LHCN-M2 (cell line): ENCODE measurements at places on chromosomes 7 and 10. TPM values are rescaled to one million over a fixed set of nuclear protein-coding genes. Genes with fewer than 3 reads are reported as not detected.

DNA sequence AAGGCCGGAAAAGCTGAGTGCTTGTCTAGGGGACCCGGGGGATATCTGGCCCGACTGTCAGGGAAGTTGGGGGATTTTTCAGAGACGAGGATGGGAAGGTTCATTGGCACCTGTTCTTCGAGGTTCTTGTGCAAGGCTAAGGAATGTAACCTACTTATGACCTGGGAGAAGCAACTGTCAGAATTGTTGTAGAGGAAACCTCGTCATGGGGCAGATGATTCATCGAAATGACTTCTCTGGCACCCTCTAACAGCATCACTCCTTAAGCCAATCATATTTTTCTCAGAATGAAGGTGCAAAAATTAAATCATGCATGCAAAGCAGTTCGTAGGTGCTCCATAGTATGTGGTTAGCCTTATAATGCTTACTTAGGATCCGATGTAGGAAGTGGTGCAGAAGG lies 58.6 kb downstream of the PLXDC2 start:
- peak; percentile 57 for DNase-seq

DNA sequence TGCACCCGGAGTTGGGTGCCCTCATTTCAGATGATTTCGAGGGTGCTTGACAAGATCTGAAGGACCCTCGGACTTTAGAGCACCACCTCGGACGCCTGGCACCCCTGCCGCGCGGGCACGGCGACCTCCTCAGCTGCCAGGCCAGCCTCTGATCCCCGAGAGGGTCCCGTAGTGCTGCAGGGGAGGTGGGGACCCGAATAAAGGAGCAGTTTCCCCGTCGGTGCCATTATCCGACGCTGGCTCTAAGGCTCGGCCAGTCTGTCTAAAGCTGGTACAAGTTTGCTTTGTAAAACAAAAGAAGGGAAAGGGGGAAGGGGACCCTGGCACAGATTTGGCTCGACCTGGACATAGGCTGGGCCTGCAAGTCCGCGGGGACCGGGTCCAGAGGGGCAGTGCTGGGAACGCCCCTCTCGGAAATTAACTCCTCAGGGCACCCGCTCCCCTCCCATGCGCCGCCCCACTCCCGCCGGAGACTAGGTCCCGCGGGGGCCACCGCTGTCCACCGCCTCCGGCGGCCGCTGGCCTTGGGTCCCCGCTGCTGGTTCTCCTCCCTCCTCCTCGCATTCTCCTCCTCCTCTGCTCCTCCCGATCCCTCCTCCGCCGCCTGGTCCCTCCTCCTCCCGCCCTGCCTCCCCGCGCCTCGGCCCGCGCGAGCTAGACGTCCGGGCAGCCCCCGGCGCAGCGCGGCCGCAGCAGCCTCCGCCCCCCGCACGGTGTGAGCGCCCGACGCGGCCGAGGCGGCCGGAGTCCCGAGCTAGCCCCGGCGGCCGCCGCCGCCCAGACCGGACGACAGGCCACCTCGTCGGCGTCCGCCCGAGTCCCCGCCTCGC lies at the start of gene EGFR:
Gene EGFR, plus strand, starts transcription at position 657 of the 830 bp plus-strand sequence. CDS start 261 bp downstream, outside the sequence.
- DNase-seq, result peak; percentile 84

- no peak for DNase-seq
Measured at GRCh38 chr7:131849472-131849871, 293.0 kb upstream of the PODXL start.

DNA sequence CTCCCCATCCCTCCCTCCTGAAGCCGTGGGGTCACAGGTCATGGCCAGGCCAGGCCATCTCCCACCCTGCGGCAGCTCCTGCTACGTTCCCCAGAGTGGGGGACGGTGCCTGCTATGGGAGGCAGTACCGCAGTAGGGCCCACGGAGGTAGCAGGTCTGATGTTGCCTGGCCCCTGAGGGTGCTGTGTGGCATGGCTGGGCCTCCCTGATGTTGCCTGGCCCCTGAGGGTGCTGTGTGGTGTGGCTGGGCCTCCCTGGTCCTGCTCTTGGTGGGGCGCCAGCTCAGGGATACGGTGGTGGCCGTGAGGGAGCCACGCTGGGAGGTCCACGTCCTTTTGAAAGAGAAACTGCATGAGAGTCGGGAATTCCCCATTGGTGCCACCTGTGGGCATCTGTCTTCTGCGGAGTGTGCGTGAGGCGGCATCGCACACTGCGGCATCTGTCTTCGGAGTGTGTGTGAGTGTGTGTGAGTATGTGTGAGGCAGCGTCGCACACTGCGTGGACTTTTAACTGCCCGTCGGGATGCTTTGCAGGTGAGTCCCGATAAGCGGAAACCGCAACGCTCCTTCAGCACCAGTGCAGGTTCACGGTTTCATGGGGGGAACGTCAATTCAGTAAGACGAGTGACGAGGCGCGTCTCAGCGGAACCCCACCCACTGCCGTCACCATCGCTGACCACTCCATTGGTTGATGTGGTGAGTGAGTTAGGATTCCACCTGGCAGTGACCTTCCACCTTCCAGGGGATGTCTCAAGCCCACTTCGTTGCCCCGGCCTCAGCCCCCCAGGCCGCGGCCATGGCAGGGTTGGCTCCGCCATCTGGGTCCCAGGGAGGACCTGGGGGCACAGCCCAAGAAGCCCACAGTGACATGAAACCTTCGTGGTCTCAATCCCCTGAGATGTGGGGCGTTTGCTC lies 51.2 kb upstream of the CFAP46 start:
- DNase-seq, result no peak

- no peak for DNase-seq
Measured at GRCh38 chr7:124514471-124514870, 251.1 kb downstream of the GPR37 start.

LDB3 gene
- total RNA-seq, result 0.06 TPM in 1 of 2 replicates, not detected in the other

TMEM176B gene
- total RNA-seq, result not detected in 2 replicates
